ENCODE measurements at places on chromosomes 6 and 20. TPM values are rescaled to one million over a fixed set of nuclear protein-coding genes. Genes with fewer than 3 reads are reported as not detected.

The RAMACL gene
- total RNA-seq, result 0.22 TPM

The LAMP5 gene
- not detected for total RNA-seq

The GPLD1 gene
- total RNA-seq, result 0.59 TPM

The PPP1R14C gene
- 0.15 TPM for total RNA-seq

The CLPSL2 gene
- not detected for total RNA-seq

Data from T-helper 1 cell treated with Interleukin-12 subunit alpha and Interleukin-12 subunit beta and Interleukin-4 antibody, amounts not matched to agents 30 ng/mL and 1 ng/mL, for 36 hours (primary cell).